ENCODE measurements at places on chromosomes 1 and 21.

DNA sequence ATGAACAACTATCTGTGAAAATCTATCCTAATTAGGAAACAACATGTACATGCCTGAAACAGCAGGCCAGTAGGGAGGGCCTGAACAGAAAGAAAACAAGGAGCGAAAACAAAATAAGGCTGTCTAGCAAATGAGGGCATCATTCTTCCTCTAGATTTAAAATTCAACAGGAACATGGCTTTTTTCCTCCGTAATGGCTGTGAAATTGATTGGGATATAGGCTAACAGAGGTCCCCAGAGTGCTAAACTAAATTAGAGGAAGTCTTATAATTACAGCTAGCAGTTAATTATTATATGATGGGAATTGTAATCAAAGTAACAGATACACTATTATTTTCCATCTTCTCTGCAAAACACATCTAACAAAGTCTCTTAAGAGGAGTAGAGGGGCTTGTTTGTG, 51.7 kb upstream of the TIAM1 start:
- no peak for DNase-seq

- no peak for DNase-seq
Measured at GRCh38 chr1:40377512-40377911, 4.0 kb downstream of the SMAP2 start.

GRCh38 chr1:154864189-154864975, 5.7 kb downstream of the KCNN3 start:
- DNase-seq, result no peak

- no peak for DNase-seq
Measured at GRCh38 chr1:67861856-67862516, 28.7 kb upstream of the GNG12 start.

DNA sequence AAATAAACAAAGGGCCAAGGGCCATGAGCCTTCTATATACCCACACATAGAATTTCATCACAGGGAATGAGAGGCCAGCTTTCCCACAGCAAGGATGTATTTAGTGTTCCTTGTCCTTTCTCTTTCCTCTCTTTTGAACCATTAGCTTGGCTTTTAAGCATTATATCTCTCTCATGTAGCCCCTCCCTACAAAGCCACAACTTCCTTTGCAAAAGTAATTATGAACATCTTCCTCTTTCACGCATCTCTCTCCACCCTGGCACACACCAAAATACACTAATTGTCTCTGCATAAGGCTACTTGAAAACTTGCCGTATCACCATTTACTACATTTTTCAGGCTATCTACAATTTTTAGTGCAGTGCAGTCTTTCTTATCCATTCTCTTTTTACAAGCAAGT, 1.9 kb upstream of the AK5 start:
- DNase-seq, result no peak

GRCh38 chr1:208159555-208160258, 84.5 kb downstream of the PLXNA2 start:
- DNase-seq, result no peak

- no peak for DNase-seq
Measured at GRCh38 chr1:101244842-101245241, 8.0 kb downstream of the S1PR1 start.

- DNase-seq, result no peak
Measured at GRCh38 chr1:196143602-196144342, 464.5 kb downstream of the KCNT2 start.

GRCh38 chr21:16842696-16843035, 670.2 kb upstream of the CXADR start:
- no peak for DNase-seq

- DNase-seq, result no peak
Measured at GRCh38 chr21:35399002-35399530, 350.0 kb upstream of the RUNX1 start.

GRCh38 chr1:204036882-204037655, 35.8 kb upstream of the SOX13 start:
- no peak for DNase-seq

Measured in retinal pigment epithelial cell (primary cell).